ENCODE measurements at places on chromosomes 6 and 20.

DNA sequence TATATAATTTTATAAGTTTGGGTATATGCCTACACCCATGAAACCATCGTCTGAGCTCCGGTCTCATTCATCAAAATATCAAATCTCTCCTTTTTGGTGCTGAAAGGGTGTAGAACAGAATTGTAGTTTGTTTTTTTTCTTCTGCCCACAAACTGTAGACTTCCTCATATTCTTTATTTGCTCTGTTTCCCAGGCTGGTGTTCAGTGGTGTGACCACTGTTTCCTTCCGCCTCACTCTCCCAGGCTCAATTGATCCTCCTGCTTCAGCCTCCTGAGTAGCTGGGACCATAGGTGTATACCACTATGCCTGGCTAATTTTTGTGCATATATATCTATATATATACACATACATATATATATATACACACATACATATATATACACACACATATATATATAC is 139.6 kb upstream of the HCRTR2 start:
- no peak for DNase-seq

DNA sequence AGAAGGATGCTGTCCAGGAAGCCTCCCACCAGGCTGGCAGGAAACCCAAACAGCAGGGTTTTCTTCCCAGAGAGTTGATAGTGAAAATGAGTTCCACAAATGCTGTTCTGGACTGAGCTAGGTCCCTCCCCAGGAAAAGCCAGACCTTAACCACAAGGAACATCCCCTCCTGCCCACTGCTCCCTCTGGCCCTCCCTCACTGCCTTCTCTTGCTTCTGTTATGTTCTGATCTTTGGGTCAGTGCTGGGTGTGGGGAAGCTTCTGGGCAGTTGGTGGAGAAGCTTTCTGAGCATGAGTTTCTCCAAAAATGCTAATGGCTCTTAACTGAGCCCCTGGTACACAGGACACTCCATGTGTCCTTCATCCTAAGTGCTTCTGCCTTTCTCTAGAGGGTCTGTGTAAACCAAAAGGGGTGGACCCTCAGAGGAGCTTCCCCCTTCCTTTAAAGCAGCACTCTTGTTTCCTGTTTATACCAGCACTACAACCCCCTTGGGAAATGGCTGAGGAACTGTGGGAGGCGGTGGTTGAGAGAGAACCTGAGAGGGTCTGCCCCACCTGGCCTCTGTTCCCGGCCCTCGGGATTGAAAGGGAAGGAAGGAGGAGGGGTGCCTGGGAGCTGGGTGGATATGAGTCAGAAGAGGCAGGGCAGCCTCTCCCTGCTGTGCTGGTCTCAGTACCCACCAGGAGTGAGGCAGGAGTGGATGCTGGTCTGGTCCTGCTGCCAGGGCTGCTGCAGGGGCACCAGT is 42.0 kb downstream of the CDS2 start:
- no peak for DNase-seq

- DNase-seq = no peak
Measured at GRCh38 chr6:87905101-87905641, 142.5 kb upstream of the SPACA1 start.

- no peak for DNase-seq
Measured at GRCh38 chr6:107305391-107305790, 154.0 kb downstream of the PDSS2 start.

DNA sequence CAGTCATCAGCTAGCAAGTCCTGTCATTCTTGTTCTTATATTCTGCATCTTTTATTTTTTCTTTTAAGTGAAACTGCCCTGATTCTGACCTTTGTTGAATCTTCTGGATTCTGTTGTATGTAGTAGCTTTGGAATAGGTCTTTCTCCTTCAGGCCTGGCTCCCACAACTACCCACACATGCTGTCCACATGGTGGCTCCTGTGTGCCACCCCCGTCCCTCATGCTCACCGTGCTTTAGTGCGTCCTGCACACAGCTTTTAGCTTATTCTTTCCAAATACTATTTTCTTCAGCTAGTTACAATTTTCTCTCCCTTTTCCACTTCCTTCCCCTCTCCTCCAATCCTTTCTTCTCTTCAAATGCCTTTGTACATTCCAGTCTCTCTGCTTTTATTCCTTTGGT is 61.8 kb downstream of the CTNNBL1 start:
- DNase-seq = no peak

DNA sequence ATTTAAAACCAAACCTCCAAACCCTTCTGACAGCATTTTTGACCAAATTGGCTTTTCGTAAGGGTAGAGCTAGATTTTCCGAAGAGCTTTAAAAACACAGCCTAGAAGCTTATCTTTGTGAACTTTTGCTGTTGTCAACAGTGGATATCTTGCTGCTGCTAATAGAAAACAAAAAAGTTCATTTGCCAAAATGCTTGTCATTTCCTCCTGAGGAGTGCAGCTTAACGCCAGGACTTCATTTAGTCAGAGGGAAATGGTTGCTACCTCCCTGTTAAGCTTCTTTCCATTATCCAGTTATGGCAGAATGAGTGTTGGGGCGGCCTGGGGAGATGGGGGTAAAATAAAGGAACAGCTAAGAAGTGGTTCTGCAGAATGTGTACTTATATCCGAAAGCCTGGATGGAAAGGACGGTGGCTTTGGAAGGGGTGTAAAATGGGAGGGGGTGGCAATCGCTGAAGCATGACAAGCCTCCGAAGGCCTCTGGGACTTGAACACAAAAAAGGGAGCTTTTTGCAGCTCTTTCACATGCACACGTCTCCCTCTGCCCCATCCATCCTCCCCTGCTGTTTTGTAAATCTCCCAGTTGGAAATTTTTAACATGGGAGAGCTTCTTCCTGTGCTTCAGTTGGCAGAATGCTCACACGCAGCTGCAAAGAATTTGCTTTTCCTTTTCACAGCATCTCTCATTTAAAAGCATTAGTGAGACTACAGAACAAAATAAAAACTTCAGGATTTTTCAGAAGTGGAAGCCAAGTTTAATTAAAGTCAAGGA is 22.5 kb downstream of the JARID2 start:
- DNase-seq = no peak

- no peak for DNase-seq
Measured at GRCh38 chr20:14878676-14879019, 541.2 kb upstream of the FLRT3 start.

DNA sequence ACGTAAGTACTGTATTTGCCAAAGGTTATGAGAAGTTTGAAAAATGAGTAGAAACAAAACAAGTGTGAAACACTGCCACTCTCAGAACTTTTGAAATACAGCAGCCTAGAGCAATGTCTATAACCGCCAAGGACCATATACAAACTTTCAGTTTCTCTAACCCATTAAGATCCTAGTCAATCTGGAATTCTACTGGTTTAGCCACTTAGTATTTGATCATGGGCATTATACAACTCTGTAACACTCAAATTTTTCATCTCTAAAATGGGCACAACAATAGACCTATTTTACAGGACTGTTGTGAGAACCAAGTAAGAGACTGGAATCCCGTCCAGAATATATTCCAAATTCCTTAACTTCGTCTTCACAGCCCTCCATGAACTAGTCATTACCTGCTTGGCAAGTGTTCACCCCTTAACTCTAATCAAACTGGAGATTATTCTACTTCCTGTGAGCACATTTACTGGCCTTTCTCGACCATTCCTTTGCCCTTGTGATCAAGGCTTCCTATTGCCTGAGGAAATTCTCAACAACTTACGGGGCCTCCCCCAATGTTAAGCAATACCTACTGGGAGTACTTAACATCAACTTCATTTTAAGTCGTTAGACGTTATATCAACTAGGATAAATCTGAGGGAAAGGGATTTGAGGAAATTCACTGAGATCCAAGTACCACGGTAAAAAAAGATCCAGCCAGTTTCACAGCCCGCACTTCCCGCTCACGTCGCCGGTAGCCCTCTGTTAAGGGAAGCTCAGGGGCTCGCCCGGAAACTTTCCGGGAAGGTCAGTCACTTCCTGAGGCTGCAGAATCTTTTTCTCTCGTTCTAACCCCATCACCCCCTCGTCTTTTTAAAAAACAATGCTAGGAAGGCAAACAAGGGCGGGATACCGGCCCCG is 1.1 kb downstream of the EIF2S2 start:
- DNase-seq = no peak

GRCh38 chr6:169108753-169109152 is 144.9 kb downstream of the THBS2 start:
- no peak for DNase-seq

- DNase-seq = no peak
Measured at GRCh38 chr6:39610221-39610620, 115.0 kb downstream of the KIF6 start.

DNA sequence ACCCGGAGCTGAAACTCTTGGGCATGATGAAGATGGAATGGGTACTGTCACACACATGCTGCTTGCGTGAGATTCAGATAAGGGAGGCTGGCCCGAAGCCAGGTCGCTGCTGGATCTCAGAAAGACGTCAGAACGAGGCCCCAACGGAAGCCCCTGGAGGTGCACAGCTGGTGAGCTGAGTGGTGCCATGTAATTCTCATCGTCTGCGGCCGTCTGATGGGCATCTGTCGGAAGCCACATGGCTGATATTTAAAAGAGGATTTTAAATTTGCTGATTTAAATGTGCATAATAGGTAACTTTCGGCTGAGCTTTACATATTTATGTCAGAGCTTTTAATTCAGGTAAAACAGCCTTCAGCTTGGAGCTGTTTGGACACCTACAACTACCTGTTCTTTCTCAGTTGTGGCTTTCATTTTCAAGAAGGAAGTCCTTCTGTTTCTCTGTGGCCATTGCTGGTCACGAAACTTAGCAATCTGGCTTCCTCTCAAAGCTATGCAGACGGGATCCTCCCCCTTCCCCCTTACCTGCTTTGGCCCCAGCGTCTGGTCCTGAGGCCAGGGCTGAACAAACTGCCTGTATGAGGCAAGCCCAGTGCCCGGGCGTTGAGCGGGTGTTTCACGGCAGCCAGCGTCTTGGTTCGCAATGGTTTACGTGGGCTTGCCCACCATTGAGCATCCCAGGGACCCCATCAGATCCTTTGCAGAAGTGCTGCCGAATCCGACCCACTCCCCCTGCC is 9.2 kb downstream of the SLCO4A1 start:
- DNase-seq = peak; percentile 77

DNA sequence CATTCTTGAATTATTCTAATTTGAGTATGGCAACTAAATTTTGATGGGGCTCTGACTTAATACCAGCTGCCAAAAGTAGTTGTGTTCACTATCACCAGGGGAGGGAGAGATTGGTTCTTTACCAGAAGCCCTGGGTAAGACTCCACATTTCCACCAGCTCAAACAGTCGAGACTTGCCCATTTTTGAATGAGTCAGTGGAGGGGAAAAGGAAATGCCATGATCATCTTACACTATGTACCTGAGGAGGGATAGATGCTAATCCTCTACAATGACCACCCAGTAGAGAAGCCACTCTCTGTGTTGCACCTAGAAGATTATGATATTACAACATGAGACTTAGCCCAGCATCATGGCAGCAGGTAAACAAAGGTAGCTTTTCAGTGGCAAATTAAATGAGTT is 77.0 kb upstream of the SGK1 start:
- DNase-seq = no peak

- no peak for DNase-seq
Measured at GRCh38 chr6:157536223-157536545, 155.2 kb downstream of the ZDHHC14 start.

GRCh38 chr20:7980332-7981046 is 39.1 kb downstream of the TMX4 start:
- peak; percentile 40 for DNase-seq

DNA sequence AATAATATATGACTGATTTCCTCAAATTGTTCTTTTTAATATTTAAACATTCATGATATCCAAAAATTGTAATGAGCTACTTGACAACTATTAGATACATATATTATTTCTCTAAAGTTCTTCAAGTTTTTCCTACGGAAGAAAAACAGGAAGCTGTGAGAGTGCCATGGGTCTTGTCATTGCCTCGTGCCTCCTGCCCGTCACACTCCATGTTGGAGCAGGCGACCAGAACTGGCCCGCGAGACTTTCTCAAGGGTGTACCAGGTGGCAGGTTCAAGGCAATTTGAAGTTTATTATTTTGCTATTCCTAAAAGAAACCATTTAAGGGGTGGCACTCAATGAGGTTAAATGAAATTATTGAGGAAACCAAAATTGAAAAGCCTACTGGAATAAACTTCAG is 337.2 kb downstream of the HACE1 start:
- DNase-seq = no peak

GRCh38 chr20:47244451-47244850 is 112.0 kb downstream of the ZMYND8 start:
- no peak for DNase-seq

- DNase-seq = no peak
Measured at GRCh38 chr6:31423550-31423949, 20.2 kb downstream of the MICA start.

- no peak for DNase-seq
Measured at GRCh38 chr20:2219481-2220006, 76.3 kb upstream of the TGM3 start.

- no peak for DNase-seq
Measured at GRCh38 chr6:136964398-136964797, 42.3 kb downstream of the SLC35D3 start.

GRCh38 chr6:112606656-112607435 is 259.7 kb downstream of the RFPL4B start:
- DNase-seq = no peak

DNA sequence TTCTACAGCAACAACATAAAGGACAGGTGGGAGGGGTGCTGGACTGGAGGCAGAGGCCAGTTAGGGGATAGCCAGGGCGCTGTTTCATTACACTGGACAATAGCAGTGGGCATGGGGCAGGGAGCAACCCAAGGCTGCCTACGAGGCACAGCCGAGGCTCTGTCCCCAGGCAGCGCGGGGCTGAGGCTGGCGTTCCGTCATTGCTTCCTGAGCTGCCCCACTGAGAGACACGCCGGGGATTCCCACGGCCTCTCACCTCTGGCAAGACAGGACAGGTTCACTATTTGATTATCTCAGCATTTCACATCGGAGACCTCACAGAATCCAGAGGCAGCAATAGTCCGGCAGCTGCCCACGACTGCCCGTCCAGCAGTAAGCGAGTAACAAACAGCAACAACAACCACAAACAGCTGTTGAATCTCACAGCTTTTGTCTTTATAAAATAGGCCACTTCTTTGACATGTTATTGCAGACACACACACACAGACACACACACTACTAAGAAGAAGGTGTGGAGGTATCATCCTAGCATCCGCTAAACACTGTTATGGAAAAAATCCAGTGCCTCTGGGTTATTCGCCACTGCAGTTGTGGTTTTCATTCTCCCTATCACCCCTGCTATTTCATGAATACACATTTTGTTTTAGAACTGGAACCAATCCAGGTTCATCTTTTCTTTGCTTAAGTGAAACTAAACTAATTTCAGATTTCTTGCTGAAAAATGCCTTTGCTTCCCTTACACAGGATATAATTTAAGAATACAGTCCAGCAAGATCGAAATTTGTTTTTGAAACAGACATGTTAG is 19.5 kb downstream of the KIF25 start:
- no peak for DNase-seq

DNA sequence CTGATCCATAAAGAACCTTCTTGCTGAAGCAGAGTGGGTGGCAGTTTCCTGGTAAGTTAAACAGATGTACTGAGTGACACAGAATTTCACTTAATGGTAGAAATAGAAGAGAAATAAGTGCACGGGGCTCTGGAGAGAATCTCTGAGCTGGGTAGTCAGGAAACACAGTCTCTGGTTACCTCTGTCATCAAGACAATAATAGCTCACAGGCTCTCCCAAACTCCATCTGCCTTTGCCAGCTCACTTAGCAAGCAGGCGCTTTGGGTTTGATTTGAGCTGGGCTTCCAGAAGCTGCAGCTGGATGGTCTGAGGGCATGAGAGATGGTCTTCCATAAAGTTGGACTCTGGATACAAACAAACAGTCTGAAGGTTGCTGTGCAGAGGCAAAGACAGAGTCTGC is 39.6 kb upstream of the PRSS35 start:
- DNase-seq = no peak
